ENCODE measurements at places on chromosomes 16 and 17.

- DNase-seq = no peak
These were observed 13.3 kb upstream of the YWHAE start for GRCh38 chr17:1413281-1413791.

- no peak for DNase-seq
These were observed 24.8 kb upstream of the MRPS23 start for GRCh38 chr17:57874434-57875289.

- no peak for DNase-seq
These were observed 473 bp upstream of the TPPP3 start for GRCh38 chr16:67393788-67394154.

DNA sequence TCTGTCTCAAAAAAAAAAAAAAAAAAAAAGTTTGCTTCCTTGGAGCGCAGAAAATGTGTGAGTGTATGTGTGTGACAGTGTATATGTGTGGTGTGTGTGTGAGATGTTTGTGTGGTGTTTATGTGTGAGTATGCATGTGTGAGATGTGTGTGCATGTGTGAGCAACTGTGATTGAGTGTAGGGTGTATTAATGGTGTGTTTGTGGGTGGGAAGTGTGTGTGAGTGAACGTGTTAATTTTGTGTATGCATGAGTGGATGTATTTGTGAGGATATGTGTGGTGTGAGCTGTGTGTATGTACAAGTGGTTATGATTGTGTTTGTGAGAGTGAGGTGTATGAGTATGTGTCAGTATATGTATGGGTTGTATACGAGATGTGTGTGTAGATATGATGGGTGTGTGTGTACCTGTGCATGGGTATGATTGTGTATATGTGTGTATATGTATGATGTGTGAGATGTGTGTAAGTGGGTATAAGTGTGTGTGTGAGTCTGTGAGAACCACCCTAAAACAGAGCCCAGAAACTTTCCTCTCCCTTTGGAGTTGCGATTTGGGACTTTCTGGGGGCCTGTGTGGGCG is 22.5 kb upstream of the ETV4 start:
- no peak for DNase-seq

- DNase-seq = no peak
These were observed 9.2 kb downstream of the BFAR start for GRCh38 chr16:14641926-14642325.

- DNase-seq = no peak
These were observed 5.6 kb upstream of the MPHOSPH6 start for GRCh38 chr16:82175627-82176026.

DNA sequence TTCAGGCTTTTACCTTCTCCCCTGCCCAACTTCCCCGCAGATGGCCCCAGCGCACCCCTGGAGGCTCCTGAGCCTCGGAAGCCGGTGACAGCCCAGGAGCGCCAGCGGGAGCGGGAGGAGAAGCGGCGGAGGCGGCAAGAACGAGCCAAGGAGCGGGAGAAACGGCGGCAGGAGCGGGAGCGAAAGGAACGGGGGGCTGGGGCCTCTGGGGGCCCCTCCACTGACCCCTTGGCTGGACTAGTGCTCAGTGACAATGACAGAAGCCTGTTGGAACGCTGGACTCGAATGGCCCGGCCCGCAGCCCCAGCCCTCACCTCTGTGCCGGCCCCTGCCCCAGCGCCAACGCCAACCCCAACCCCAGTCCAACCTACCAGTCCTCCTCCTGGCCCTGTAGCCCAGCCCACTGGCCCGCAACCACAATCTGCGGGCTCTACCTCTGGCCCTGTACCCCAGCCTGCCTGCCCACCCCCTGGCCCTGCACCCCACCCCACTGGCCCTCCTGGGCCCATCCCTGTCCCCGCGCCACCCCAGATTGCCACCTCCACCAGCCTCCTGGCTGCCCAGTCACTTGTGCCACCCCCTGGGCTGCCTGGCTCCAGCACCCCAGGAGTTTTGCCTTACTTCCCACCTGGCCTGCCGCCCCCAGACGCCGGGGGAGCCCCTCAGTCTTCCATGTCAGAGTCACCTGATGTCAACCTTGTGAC is 3.6 kb downstream of the MAPK7 start:
- DNase-seq = no peak
